Daoy (cell line): ENCODE measurements at places on chromosomes 2 and 18. TPM values are rescaled to one million over a fixed set of nuclear protein-coding genes. Genes with fewer than 3 reads are reported as not detected.

- no peak for DNase-seq
Measured at GRCh38 chr2:65775839-65776238, 343.4 kb upstream of the SPRED2 start.

DNA sequence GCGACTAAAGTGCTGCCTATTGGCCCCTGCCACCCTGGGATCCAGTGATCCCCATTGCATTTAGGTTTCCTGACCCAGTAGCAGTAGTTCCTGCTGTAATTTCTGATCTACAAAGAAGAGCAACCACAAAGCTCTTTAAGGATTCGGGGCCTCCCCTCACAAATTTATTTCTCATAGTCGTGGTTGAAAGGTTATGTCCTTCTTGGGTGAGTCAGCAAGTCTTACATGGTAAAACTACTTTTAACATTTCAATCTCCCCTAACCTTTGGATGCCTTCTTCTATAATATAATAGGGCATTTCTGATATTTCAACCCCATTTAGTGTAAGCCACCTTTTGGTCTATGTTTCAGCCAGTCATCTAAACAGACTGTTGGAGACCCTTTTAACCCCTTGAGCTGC, 14.9 kb downstream of the PIKFYVE start:
- no peak for DNase-seq

- DNase-seq: no peak
Measured at GRCh38 chr2:201444746-201445465, 6.4 kb downstream of the TRAK2 start.

The MAP4K4 gene
- total RNA-seq: 56.9 and 78.3 TPM in 2 replicates

The MBP gene
- 0.21 TPM in 1 of 2 replicates, not detected in the other for total RNA-seq

The DNAJC10 gene
- total RNA-seq: 57.9 and 82.8 TPM in 2 replicates

The GAREM2 gene
- total RNA-seq: 0.06 and 0.65 TPM in 2 replicates

The RNF103 gene
- total RNA-seq: 5.8 and 7.0 TPM in 2 replicates

The LIPG gene
- 32.6 and 40.3 TPM in 2 replicates for total RNA-seq
